Natural killer cell (primary cell): ENCODE measurements at places on chromosomes 5 and 9. TPM values are rescaled to one million over a fixed set of nuclear protein-coding genes. Genes with fewer than 3 reads are reported as not detected.

The CCDC112 gene
- 2.5 TPM for total RNA-seq

The IL5 gene
- total RNA-seq, result not detected

The TPPP gene
- total RNA-seq, result 0.24 TPM

The ELOVL7 gene
- 4.2 TPM for total RNA-seq

The UBLCP1 gene
- 30.0 TPM for total RNA-seq

The OGN gene
- not detected for total RNA-seq

The FAM219A gene
- total RNA-seq, result 18.9 TPM

The CARTPT gene
- total RNA-seq, result not detected
